ENCODE measurements at places on chromosomes 11 and 22.

- no peak for DNase-seq
Observed at GRCh38 chr11:10641912-10642697, 51.5 kb downstream of the IRAG1 start.

- DNase-seq: no peak
Observed at GRCh38 chr11:123260511-123261211, 65.6 kb upstream of the CLMP start.

GRCh38 chr22:26985931-26986782 is 328.8 kb downstream of the MIAT start:
- no peak for DNase-seq

DNA sequence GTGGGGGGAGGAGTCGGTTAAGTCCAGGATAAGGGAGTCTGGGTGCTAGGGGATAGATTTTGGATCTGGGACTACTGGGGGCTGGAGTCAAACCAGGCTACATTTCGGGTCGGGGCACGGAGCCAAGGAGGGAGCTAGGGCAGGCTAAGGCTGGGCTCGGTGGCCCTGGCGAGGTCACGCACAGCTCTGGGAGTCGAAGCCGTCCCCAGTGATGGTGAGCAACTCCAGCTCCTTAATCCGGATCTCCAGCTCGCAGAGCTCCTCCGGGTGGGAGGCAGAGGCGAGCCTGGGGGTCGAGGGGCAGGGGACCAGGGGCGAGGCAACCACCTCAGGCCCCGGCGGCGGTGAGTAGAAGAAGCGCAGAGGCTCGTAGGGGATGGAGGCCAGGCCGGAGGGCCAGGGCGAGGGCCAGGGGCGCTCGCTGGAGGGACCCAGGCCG is 544 bp downstream of the C11orf91 start:
- no peak for DNase-seq

- DNase-seq: no peak
Observed at GRCh38 chr22:35525687-35526332, 14.8 kb upstream of the RASD2 start.

DNA sequence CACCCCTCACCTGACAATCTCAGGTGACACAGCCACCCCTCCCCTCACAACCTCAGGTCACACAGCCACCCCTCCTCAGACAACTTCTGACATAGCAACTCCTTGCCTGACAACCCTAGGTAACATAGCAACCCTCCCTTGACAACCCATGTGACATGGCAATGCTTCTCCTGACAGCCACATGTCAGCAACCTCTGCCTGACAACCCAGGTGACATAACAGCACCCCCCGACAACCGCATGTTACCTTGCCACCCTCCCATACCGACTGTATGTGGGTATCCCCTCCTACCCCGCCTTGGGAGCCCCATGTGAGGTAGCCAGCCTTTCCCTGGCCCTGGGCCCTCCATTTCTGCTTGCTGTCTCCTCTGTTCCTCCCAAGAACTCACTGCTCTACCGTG is 77.7 kb upstream of the B3GAT1 start:
- no peak for DNase-seq

GRCh38 chr22:33780531-33781136 is 139.6 kb downstream of the LARGE1 start:
- no peak for DNase-seq

DNA sequence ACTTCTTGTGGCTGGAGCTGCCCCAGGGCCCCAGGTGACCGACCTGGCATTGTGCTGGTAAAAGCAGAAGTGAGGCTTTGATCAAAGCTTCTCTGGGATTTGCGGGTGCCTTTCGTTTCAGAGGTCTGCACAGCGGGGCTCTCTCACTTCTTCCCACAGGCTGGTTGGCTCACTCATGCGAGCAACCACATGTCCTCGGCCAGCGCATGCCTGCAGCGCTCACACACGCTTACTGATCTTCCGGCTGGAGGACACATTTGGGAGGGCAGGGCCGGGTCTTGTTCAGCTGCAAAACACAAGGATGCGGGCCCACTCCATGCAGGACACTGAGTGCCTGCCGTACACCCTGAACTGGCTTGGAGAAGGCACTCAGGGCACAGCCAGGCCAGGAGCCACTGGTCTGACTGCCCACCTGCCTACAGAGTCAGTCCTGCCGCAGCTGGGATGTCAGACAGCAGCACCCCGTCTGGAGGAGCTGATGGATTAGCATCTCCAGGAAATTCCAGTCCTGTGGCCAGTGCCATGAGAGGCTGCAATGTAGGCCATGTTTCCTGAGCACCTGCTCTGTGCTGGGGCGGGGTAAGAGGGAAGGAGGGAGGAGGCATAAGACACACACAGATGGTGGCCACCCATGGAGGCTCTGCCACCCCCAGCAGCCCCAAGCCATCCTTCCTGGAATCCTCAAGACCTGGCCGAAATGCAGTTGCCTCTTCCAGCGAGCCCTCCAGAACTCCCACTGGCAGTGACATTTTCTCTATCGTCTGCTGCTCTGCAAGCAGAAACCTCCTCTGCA is 1383.2 kb downstream of the BRD1 start:
- DNase-seq: no peak

- DNase-seq: no peak
Observed at GRCh38 chr22:37675930-37676735, 697 bp downstream of the LGALS1 start.

DNA sequence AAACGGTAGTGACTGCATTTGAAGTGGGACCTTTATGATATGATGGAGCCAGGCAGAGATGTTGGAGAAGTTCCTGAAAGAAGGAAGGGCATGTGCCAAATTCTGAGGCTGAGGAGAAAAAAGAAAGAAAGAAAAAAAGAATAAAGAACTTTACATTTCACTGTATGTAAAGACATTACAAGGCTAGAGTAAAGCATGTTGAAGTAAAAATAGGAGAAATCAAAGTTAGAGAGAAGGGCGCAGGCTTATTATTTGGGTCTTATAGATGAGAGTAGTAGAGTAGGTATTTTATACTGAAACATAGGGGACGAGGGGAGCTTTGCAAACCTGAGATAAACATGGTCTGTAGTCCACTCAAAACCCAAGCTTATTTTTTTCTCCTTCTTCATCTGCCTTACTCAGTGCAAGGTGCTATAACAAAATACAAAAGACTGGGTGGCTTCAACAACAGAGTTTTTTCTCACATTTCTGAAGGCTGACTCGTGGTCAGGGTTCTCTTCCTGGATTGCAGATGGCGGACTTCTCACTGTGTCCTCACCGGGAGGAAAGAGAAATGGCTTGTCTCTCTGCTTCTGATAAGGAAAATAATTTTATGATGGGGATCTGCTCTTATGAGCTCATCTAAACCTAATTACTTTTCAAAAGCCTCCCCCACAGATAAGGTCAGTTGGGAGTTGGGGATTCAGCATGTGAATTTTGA is 2.7 kb downstream of the HBG1 start:
- DNase-seq: no peak

Measured in stimulated activated CD4-positive, alpha-beta T cell treated with anti-CD3 and anti-CD28 coated beads, Interleukin-1b, Interleukin-23, amount 100 ng/mL, for 1 hour (primary cell).